ENCODE measurements at places on chromosomes 3 and 15.

GRCh38 chr15:89096664-89097063, 8.4 kb downstream of the ABHD2 start:
- no peak for DNase-seq

DNA sequence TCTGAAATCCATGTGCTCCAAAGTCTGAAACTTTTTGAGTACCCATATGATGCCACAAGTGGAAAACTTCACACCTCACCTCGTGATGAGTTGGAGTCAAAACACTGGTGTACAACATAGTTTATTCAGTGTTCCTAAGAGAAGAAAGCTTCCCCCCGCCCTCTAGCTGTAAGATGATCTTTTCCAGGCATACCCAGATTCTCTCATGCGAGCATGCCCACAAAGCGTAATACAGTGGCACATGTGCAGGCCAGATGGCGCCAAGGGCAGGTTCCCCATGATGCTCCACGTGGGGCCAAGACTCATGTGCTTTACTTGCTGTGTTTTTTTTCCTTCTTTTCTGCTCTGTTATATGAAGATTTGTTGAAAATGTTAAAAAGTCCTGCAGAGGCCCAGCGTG, 104.9 kb upstream of the LRRFIP2 start:
- DNase-seq = no peak

- no peak for DNase-seq
Measured at GRCh38 chr3:107561980-107562379, 39.2 kb downstream of the BBX start.

- no peak for DNase-seq
Measured at GRCh38 chr3:140007081-140007480, 72.1 kb downstream of the CLSTN2 start.

GRCh38 chr3:151538456-151539393, 77.9 kb upstream of the IGSF10 start:
- DNase-seq = no peak

DNA sequence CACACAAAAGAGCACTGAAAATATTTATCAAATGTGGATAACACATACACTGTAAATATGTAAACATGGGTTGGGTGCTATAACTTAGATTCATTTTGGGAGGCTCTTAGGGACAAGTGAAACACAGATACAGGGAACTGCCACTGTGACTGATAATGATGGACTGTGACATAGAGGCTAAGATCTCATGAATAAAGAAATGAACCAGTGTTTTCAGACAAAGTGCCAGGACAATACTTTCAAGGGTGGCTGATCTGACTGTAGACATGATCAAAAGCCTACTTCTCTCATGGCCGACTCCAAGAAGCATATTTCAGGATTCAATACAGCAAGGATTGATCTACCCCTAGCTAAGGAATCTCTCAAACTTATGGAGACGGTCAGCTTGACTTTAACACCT, 353.8 kb downstream of the FGF12 start:
- DNase-seq = peak; percentile 24

DNA sequence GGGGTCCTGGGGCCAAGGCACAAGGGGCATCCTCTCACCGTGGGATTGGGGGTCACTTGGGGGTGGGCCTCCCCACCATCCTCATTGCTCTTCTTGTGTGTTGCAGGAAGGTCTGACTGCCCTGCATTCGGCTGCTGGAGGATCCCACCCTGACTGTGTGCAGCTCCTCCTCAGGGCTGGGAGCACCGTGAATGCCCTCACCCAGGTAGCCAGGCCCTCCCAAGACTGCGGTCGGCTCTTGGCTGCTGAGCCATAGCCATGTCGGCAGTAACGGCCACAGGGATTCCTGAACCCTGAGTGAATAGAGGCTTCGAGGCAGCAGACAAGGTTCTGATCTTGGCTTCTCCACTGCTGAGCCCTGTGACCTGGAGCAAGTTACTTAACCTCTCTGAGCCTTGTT, 19.7 kb downstream of the ANKDD1A start:
- no peak for DNase-seq

DNA sequence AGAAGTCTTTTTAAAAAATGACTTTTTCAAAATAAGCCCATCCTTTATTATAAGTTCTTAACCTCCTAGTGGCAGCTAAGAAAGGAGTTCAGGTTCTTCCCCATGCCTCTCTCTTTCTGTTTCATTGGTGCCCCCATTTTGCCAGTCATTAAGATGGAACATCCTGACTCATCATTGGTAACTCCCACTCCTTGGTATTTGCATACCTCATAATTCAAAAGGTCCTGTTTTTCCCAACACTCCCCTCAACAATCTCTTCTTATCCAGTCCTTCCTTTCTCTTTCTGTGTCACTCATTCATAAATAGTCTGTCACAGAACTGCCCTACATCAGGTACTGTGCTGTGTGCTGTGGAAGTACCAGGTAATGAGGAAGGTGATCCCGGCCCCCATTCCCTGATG, 394.0 kb downstream of the FOXP1 start:
- no peak for DNase-seq

DNA sequence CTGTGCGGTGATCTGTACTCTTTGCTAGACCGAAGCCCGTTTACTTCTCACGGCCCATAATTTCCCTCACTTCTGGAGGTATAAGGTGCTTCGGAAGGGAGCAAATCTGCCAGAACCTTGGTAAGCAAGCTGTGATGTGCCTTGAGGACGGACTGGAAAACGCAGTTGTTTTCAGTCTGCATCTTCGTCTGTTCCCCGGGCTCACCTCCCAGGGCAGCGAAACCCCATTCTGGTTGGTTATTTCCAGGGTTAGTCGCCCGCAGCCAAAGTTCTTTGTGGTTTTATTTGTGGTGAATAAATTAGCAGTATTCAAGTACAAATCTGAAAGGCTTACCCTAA, 401 bp downstream of the RAMAC start:
- no peak for DNase-seq

All from retina (tissue), 1 donor.